Bladder microvascular endothelial cell (primary cell): ENCODE measurements at places on chromosomes 11 and 22. TPM values are rescaled to one million over a fixed set of nuclear protein-coding genes. Genes with fewer than 3 reads are reported as not detected.

The DCHS1 gene
- total RNA-seq = 20.2 and 92.1 TPM in 2 replicates

The BET1L gene
- total RNA-seq = 8.6 and 18.3 TPM in 2 replicates

The LRRC74B gene
- total RNA-seq = not detected in 2 replicates

The MLC1 gene
- total RNA-seq = under 0.01 TPM in 1 of 2 replicates, not detected in the other

The MPPED1 gene
- 0.06 TPM in 1 of 2 replicates, not detected in the other for total RNA-seq

The MISFA gene
- under 0.01 and 0.82 TPM in 2 replicates for total RNA-seq
